ENCODE measurements at places on chromosomes 6 and 20.

DNA sequence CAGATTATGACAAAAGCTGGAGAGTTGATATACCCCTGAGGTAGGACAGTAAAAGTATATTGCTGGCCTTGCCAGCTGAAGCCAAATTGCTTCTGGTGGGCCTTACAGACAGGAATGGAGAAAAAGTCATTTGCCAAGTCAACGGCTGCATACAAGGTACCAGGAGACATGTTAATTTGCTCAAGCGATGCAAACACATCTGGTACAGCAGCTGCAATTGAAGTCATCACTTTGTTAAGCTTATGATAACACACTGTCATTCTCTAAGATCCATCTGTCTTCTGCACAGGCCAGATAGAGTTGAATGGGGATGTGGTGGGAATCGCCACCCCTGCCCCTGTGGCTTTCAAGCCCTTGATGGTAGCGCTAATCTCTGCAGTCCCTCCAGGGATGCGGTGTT, 40.4 kb upstream of the POPDC3 start:
- no peak for DNase-seq

GRCh38 chr6:31170987-31171671, 647 bp upstream of the POU5F1 start:
- no peak for DNase-seq

DNA sequence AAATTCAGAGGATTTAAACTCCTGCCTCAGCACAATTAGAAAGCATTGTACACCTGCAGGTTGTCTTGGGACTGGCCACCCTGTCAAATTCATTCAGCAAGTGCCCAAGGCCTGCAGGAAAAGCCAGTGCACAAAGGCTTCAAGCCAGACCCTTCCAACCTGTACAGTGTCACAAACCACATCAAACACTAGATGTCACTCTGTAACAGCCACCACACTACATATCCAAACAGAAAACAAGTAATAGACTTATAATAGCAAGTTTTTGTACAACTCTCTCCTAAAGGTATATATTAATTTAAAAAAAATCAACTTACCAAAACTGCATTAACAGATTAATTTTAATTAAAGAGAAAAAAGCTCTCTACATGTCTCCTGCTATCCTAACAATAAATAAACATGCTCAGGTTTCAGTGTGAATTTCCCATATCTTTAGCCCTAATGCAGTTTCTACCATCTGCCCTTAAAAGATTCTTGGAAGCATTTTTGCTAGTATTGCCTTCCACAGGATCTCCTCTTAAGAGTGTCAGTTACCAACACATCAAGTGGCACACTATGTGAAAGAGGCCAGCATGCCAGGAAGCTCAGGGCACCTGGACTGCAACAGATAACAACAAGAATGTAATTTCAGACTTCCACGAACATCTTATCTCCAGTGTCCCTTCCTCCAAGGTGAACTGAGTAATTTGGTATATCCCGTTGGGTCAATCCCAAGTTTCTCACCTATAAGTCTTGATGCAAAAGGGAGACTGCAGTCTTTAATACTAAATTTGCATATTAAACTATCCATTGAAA, 47.5 kb downstream of the RALGAPA2 start:
- DNase-seq = peak; percentile 83

DNA sequence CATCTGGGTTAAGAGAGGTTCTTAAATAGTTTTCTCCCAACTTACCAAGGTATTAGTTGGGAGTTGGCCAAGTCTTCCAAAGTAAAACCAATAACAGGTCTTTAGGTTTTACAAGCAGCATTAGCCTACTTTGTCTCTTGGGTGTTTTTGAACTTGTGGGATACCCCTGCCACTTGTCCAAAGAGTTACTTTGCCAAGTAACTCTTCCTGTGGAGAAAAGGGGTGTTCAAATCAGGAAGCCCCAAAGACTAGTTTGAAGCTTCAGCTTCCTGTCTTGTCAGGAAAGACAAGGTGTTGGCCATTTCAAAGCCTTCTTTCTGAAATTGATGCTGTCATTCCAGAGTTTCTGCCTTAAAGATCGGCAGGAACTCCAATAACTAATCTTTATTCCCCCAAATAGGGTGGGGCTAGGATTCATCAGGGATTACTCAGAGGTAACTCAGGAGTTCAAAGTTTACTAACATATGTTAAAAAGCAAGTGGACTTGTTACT, 822 bp downstream of the RAB22A start:
- peak; percentile 27 for DNase-seq

DNA sequence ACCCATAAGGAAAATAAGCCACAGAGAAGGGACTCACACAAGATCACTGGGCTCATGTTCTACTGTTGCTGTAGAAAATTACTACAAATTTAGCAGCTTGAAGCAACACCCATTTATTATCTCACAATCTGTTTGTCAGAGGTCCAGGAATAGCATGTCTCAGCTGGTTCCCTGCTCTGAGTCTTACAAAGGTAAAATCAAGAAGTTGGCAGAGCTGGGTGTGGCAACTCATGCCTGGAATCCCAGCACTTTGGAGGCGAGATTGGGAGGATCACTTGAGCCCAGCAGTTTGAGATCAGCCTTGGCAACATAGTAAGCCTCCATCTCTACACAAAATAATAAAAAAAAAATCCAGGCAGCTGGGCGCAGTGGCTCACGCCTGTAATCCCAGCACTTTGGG, 28.5 kb upstream of the ZNF831 start:
- no peak for DNase-seq

GRCh38 chr6:26234421-26235301, 130.3 kb upstream of the BTN3A2 start:
- peak; percentile 95 for DNase-seq

DNA sequence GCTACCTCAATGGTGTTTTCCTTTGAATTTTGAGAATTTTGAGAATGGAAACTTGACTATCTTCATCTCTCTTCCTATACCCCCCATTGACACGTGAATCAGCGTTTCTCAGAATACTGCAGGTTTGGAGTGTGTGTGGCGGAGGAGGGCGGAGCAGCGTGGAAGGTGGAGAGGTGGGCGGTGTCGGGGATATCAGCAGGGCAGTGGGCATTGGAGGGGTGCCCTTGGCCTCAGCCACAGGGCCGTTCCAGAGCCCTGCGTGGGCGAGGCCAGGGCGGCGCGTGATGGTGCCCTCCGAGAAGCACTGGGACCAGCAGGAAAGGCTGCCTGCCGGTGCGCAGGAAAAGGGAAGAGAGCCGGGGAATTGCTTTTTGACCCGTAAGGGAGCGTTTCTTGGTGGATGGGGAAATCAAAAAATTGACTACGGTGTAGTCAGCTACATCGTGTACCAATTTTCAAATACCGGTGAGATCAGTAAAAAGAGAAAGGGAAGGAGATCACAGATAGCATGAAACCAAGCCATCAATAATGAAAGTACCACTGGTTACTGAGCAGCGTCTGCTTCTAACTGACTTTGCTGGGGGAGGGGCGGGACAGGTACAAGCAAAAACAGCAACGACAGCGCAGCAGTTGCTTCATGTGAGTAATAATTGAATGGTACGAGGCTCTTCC, 82.7 kb upstream of the DUSP22 start:
- no peak for DNase-seq

DNA sequence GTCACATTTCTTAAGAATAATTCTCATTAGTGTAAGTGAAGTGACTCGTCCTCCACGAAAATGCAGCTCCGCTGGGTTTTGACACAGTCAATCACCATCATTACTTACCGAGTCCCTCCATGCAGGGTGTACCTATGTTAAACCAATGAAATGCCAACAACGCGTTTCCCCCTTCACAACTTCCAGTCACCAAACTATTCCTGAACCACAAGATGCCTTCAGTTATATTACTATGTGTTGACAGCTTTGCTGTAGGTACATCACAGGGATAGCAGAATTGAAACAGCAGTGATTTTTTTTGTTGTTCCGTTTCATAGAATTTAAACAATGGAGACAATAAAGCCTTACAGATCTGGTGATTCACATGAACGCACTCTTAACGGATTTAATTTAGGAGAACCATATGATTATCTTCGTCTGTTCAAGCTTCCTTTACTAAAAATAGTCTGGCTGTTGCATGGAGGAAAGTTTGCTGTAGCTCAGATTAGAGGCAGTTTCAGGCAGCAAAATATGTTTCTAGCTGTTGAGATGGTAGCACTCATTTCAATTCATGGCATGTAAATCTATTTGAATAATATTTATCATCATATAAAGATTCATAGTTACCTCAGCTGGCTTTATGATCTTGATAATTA, 652.8 kb downstream of the PRKN start:
- no peak for DNase-seq

DNA sequence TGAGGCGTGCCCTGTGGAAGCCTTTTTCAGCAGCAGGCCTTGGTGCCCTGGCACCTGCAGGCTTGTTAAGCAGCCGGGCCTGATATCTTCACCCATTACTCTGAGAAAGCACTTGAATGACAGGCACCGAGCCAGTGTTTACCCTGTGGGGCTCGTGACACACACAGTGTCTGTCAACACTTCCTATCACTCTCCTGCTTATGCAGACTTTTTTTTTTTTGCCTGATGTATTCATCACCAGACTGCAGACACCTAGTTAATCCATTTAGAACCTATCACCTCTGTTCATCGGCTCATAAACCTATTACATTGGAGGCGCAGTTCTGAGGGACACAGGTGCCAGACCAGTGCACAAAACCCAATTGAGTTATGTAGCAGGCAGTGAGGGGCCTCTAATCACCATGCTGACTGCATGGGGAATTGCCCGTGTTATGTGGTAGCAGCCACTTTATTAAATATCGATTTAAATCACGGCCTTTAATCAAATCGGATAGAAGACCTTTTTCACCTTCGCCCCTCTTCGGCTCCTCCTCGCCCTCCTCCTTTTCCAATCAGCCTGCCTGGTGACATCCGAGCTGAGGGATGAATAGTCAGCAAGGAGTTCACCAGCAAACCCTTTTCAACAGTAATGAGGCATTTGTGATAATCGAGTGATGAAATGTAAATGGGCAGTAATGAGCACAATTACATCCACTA, 962.9 kb upstream of the SLC35B3 start:
- DNase-seq = no peak

DNA sequence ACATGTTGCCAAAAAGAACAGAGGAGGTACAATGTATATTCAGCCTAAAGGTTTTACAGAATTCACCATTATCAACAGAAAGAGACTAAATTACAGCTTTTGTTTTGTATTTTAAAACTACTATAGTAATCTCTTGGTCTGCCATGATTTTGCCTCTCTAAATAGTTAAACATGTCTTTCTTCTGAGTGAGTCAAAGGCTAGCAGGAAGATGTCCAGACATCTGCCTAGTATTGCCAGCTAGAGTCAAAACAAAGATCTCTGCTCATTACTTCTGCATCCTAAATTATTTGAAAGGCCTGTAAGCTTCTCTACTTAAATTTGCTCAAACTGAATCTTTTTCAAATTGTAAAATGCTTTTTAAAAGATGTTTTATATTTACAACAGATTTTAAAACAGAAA, 8.8 kb downstream of the ASF1A start:
- no peak for DNase-seq

DNA sequence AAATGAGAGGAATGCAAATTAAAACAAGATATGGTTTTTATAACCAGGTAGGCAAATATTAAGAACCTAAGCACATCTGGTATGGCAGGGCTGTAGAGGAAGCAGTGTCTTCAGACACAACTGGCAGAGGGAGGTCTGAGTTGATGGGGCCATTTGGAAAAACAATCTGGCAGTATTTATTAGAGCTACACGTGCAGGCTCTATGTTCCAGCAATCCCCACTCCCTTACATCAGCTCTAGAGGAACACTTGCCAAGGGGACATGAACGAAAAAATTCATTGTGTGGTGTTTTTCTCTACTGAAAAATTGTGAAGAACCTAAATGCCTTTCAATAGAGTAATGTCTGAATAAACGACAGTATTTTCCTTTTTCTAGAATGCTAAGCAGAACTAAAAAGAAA, 111.6 kb upstream of the EDN1 start:
- no peak for DNase-seq

GRCh38 chr6:46207174-46207573, 36.4 kb upstream of the ENPP5 start:
- no peak for DNase-seq

- DNase-seq = no peak
Measured at GRCh38 chr6:35304299-35304698, 6.7 kb downstream of the DEF6 start.

GRCh38 chr6:164928057-164928727, 381.2 kb downstream of the C6orf118 start:
- DNase-seq = no peak

DNA sequence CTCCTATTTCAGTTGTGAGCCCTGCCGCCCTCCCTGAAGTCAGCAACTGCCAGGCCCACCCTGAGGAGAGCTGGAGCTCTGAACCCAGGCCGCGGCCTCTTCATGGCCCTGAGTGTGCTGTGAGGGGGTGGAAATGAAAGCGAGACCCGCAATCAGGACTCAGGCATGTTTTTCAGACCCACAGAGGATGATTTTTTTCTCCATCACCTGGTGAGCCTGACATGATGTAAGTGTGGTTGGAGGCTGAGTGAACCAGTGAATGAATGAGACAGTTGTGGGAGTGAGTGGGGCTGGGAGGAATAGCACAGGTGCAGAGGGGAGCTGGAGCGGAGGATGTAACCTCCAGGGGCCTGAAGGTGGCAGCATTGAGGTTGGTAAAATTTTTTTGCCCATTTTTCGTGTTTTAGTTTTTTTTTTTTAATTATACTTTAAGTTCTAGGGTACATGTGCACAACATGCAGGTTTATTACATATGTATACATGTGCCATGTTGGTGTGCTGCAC, 18.3 kb downstream of the RAET1L start:
- peak; percentile 53 for DNase-seq

GRCh38 chr6:7865781-7866180, 44.8 kb downstream of the TXNDC5 start:
- DNase-seq = no peak

- peak; percentile 70 for DNase-seq
Measured at GRCh38 chr6:139030228-139030963, 1.9 kb downstream of the ABRACL start.

DNA sequence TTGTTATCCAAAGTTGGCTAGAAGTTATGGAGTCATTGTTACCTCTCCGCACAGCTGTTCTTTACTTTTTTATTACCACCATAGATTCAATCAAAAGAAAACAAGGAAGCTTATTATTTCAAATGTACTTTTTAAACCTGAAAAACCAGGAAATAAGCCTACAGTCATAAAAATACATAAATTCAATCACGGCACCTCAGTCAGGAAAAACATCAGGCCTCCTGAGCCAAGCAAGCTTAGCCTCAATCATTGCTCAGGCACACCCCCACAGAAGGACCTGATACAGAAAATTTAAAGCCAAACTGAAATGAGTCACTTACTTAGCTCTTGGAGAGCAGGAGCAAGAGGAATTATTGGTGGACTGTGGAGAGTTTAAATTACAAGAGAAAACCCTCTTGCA, 44.3 kb downstream of the MARCKS start:
- no peak for DNase-seq

GRCh38 chr6:30200551-30201281, 12.5 kb downstream of the TRIM26 start:
- peak; percentile 88 for DNase-seq

- no peak for DNase-seq
Measured at GRCh38 chr6:99613705-99614429, 7.2 kb downstream of the PRDM13 start.

- no peak for DNase-seq
Measured at GRCh38 chr6:108961985-108962384, 113.8 kb downstream of the ARMC2 start.

GRCh38 chr20:46647469-46647868, 3.8 kb downstream of the SLC13A3 start:
- DNase-seq = no peak
